ENCODE measurements at places on chromosomes 2 and 18.

DNA sequence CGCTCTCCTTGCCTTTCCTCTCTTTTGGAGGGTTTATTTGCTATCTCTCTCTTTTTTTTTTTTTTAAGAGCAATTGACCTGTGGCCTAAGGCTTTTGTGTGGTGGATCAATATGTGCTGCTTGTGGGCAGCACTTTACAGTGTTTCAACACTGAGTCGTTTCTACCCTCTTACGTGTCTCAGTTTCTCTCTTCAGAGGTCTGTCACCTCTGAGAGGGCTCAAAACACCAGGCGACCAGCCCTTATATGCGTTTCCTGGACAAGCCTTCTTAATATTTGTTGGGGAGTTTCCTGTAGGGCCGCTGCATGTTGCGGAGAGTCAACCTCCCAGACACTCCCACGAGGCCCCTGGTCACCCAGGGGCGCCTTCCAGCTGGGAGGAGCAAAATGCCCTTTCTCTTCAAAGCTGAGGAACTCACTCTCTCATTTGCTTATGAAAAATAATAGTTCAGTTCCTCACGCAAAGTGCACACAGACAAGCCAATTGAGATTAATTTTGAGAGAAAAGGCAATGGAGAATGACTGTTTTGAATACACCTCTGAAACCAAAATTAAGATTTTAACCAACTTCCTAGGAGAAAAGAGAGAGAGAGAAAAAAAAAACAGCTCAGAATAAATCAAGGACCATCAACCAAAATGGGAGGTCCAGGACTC lies 96.3 kb upstream of the B3GNT2 start:
- no peak for DNase-seq

DNA sequence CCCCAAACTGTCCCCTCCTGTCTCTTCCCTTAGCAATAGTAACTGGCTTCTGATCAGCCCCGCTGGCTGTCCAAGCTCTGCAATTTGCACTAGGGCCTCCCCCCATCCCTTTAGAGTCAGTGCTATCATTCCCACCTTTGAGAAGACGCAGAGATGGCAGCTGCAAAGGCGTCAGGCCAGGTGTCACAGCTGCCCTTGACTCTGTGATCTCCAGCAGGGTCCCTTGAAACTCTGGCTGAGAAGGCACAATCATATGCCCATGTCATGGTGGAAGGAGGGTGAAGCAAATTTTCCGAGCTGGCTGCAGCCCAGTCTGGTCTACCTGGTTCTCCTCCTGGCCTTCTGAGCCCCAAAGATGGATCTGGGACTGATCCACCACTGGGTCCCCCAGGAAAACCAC lies 49.2 kb upstream of the TEX51 start:
- no peak for DNase-seq

GRCh38 chr2:223930103-223930976 lies 14.8 kb downstream of the WDFY1 start:
- peak; percentile 78 for DNase-seq

- DNase-seq = no peak
Observed at GRCh38 chr2:189425676-189426075, 15.6 kb upstream of the WDR75 start.

DNA sequence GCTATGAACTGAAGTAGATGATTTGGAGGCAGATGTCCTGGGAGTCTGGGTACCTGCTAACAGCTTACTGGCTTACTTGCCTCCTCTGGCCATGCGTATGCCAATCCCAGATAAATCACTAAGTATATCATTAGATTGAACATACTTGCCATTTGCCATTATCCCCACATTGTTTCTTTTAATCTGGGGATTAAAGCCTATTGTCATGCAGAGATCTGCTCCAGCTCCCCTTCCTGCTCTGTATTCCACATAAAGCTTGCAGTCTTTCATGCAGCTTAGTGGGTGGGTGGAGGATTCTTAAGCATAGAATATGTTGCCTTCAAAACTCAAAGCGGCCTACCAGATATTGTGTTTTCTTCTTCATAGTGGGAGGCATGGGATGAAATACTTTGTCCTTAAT lies 311.8 kb upstream of the MMADHC start:
- DNase-seq = no peak

DNA sequence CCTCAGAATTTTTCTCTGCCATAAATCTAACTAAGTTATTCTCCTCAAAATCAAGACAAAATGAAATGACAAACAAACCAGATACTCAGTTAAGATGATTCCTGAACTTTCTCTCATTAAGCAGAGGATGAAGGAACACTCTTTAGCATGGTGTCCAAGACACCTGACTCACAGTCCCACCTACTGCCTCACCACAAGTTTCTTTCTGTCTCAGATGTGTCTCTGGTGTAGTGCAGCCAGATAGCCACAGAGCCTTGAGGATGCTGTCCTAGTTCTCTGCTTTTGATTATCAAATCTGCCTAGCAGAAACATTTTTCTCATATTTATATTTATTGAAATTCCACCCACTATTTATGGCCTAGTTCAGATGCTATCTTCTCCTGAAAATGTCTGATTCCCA lies 103.6 kb upstream of the TMEM200C start:
- DNase-seq = no peak

DNA sequence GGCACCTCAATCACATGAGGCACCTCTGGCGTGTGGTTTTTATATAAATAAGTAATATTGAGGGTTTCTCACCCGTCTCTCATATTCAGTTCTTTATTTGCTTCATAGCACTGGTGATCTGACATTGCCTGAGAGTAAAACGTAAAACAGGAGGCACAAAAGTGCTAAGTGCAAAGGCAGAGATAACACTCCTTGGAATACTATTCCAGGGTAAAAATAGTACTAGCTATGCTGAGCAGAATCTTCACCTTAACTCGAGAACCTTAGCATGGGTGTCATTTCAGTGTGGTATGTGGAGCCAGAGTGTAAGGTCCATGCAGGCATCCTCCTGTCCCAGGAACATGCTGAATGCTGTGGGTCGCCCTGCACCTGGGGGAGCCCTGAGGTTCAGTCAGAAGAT lies 26.9 kb downstream of the ZCCHC2 start:
- DNase-seq = peak; percentile 20

GRCh38 chr2:237978058-237978712 lies 11.4 kb downstream of the UBE2F start:
- peak; percentile 58 for DNase-seq

- DNase-seq = no peak
Observed at GRCh38 chr2:133937669-133938068, 316.2 kb upstream of the MGAT5 start.

DNA sequence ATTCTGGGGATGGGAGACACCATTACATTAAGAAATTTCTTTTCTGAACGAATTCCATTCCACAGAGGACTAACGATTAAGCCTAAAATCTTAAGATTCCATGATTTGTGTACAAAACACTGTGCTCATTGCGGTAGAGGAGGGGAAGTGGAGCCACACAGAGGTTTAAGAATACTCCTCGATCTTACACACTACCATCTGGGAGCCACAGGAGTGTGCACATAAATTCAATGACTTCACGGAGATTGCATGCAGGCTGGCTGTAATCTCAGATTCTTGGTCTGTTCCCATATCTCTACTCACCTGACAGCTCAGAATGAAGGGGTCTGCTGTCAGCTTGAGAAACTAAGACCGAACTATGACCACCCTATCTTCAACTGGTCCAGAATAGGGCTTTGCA lies 762 bp downstream of the VPS4B start:
- DNase-seq = peak; percentile 22

DNA sequence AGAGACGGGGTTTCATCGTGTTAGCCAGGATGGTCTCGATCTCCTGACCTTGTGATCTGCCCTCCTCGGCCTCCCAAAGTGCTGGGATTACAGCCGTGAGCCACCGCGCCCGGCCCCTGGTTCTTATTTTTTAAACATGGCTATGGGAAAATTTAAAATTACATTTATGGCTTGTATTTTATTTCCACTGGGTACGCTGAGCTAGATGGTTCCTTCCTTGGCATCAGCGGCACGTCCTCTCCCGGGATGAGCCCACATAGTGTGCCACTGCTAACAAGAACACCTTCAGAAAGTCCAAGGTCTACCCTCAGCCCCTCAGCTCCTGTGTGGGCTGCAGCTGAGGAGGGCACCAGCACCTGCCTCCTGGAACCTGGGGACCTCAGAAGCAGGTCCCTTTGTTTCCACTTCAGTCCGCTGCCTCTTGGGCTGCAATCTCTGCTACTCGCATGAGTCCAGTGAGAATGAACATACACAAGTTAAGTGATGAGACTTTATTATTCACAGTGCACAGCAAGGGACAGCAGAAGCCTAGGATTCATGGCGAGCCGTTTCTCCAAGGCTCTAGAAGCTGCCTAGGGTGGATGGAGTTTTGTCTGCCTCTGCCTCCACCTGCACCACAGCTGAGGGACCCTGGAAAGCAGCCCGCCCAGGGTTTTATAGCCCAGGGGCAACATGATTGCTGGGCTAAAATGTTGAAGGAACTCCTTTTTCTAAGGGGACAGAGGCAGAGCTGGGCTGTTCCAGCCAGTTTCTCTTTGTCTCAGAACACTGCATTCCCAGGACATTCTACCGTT lies 107.5 kb upstream of the TEX51 start:
- no peak for DNase-seq

DNA sequence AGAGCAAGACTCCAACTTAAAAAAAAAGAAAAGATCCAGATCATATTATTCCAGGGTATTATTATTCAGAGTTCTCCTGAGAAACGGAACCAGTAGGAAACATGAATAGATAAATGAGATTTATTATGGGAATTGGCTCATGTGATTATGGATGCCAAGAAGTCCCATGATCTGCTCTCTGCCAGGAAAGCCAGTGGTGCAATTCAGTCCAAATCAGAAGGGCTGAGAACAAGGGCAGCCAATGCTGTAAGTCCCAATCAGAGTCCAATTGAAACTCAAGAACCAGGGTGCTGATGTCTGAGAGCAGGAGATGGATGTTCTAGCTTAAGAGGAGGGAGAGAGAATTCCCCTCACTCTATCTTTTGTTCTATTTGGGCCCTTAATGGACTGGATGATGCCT lies 7.8 kb downstream of the SCYGR2 start:
- DNase-seq = peak; percentile 16

- DNase-seq = peak; percentile 61
Observed at GRCh38 chr2:174877751-174878150, 113.5 kb upstream of the CHRNA1 start.

DNA sequence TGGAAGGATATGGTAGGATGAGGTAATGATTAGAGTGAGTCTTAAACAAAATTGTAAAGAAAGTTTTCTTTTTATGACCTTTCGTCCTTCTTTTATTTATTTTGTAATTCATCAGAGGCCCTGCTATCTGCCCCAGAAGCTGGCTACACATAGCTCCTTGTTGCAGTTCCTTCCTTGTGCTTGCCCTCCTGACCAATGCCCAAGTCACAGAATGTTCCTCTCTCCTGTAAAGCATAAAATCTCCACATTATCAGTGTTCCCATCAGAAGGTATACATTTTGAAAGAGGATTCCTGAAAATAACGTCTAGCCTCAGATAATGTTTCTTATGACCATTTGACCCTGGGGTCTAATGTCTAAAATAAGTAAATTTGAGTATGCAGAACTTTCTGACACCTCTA lies 78.3 kb downstream of the RND3 start:
- peak; percentile 85 for DNase-seq

- no peak for DNase-seq
Observed at GRCh38 chr2:231009236-231009919, 13.5 kb downstream of the SPATA3 start.

Measured in fibroblast of villous mesenchyme (primary cell).